ENCODE measurements at places on chromosomes 1 and 21.

- no peak for DNase-seq
Observed at GRCh38 chr1:84571150-84571535, 3.1 kb downstream of the CTBS start.

DNA sequence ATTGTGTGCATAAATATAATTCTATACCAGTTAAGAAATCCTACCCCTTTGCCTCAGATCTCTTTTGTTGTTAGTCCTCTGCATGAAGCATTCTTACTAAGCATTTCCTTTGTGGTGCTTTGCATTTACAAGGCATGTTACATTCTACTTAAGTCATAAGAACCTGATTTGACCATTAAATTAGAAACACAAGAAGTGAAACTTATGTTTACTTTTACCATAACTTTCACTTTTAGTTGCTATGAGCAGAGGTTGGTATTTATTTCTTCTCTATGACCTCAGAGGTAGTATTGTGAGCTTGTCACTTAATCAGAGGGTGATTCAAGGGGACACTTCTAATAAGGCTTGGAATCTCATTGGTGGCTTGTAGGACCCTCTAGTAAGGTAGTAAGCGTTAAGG, 9.0 kb downstream of the FAM20B start:
- DNase-seq, result no peak

- no peak for DNase-seq
Observed at GRCh38 chr21:28396421-28396820, 596.3 kb downstream of the LTN1 start.

DNA sequence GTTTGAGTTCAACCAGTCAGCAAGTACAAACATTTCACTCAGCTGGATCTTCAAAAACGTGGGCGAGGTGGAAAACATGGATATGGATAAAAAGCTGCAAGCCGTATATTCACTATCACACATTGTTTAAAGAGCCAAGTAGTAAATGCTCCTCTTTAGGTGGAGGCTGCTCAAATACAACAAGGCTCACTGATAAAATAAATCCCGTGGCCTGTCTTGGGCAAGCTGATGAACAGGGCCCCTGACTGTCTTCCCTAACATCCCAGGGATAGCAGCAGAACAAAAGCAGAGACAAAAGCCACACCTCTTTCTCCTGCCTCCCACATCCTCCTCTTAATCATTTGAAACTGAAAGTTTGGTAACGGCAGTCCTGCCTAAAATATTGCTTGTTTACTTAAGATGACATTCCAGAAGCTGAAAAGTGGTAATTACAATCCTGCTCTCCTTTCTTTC, 357.7 kb downstream of the TTLL7 start:
- DNase-seq, result no peak

DNA sequence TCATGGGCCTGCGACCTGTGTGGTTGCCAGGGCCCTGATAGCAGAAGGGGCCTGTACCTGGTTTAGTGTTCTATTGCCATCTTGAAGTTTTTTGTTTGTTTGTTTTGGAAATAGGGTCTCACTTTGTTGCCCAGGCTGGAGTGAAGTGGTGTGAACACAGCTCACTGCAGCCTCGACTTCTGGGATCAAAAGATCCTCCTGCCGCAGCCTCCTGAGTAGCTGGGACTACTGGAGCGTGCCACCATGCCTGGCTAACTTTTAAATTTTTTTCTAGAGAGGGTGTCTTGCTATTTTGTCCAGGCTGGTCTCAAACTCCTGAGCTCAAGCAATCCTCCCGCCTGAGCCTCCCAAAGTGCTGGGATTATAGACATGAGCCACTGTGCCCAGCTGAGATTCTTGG, 72.9 kb downstream of the UBE2T start:
- no peak for DNase-seq

DNA sequence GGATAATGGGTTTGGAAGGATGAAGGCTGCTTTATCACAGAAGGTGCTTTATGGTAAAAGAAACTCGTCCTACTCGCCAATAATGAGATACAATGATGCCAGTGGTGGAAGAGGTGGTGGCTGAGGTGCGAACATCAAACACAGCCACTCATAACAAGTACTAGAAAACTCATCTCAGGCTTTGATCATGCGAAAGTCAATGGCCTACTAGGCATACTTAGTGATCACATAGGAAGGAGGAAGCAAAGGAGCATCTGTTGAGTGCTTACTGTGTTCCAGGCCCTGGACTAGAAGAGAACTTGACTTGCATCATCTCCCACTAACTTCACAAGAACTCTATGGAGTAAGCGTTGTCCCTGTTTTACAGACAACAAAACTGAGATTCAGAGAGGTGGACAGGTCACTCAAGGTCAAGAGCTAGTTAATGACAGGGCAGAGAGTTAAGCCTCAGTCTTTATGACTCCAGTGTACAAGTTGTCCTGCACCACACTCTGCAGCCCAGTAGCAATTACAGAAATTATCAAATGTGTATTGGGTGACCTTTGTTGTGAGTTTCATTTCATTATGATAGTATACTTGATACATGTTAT, 33.6 kb downstream of the RUNX1 start:
- no peak for DNase-seq

GRCh38 chr21:16797540-16797939, 715.3 kb upstream of the CXADR start:
- no peak for DNase-seq

DNA sequence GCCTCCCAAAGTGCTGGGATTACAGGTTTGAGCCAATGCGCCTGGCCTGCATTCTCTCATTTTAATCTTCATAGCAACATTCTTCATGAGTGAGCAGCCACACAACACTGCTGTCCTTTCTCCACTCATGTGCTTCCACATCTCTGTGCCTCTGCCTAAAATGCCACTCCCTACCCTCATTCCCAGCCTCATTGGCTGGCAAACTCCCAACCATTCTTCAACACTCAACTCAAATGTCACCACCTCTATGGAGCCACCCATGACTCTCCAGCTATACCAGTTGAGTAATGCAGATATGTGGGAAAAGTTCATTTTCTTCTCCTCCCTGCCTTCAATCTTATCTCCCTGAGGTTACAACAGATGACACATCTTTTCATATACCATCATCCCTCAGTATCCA, 53.9 kb upstream of the ZC3H12A start:
- no peak for DNase-seq

- no peak for DNase-seq
Observed at GRCh38 chr21:14712121-14712715, 166.1 kb upstream of the SAMSN1 start.

DNA sequence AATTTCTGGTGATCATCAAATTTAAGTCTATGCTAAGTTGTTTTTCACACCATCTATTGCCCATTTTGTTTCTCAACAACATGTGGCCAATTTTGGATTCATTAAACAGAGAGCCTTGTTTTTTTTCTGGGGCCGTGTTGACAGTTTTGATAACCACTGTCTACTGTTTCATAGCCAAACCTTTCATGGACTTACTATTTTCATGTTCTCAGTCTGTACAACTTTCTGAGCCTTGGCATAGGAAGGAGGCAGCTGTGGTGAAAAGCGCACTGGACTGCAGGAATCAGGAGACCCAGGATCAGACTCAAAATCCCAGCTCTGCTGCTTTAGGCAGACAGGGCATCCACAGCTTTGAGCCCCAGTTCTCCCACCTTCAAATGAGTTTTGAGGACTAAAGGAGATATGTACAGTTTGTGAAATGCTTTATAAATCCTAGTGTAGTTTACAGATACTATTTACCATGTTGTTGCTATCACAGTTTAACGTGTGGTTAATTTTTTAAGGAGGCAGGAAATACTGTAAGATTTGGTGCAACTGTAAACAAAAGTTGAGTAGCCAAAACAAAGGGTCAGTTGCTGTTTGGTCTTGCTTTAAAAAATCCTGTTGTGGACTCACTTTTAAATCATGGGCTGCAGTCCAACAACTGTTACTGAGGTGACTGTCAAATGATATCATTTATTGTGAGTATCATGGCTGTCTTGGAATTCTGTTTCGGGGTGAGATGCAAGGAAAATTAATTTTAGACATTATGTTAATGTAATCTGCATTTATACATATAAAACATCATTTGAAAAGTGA, 2.9 kb downstream of the MACO1 start:
- no peak for DNase-seq

DNA sequence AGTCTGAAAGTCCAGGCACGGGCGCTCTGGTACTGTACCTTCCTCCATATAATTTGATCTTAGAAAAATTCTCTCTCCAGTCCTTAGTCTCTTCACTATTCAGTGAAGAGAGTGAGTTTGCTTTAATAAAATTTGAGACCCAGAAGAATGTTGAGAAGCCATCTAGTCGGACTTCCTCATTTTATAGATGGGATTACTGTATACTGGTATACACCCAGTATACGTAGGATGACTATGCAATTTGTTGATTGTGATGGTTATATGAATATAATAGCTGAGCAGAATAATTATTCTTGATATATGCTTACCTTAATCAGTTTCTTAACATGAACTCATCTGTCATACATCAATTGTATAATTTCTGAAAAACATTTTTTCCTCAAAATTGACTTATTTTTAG, 328.0 kb upstream of the B3GALT2 start:
- DNase-seq, result no peak

- DNase-seq, result no peak
Observed at GRCh38 chr1:229339520-229339919, 3.3 kb downstream of the CCSAP start.

GRCh38 chr1:70075761-70076160, 129.6 kb downstream of the LRRC40 start:
- DNase-seq, result no peak

DNA sequence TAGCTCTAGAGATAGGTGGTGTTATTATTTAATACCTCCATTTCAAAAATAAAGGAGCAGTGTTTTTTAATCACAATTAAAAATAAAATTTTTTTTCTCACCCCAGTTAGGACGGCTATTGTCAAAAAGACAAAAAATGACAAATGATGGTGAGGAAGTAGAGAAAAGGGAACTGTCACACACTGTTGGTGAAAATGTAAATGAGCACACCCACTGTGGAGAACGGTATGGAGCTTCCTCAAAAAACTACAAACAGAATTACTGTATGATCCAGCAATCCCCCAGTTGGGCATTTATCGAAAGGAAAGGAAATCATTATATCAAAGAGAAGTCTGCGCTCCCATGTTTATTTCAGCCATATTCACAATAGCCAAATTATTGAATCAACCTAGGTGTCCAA, 148.7 kb upstream of the NR5A2 start:
- DNase-seq, result no peak

DNA sequence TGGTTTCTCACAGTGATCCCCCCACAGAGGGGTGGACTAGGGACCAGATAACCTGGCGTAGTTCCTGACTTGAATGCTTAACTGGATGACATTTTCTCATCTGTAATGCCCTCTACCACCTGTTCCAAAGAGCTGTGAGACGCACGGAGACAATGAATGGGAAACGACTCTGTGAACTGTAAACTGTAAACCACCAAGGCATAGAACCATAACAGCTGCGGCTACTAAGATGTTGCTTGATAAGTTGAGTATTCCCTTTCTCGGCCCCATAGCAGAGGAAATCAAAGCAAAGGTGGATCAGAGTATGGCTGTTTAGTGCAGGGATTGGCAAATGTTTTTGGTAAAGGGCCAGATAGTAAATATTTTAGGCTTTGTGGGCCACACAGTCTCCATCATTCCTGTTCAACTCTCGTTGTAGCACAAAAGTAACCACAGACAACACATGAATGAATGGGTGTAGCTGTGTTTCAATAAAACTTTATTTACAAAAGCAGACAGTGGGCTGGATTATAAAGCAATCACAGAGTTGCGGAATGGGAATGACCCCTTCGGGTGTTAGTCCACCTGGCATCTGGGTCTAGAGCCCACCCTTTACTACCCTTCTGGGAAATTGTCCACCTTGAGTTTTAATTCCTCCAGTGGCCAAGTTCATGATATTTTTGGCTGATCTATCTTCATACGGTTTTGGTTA, 315.2 kb downstream of the RPS6KC1 start:
- no peak for DNase-seq

GRCh38 chr1:86861424-86861823, 52.5 kb downstream of the SELENOF start:
- no peak for DNase-seq

DNA sequence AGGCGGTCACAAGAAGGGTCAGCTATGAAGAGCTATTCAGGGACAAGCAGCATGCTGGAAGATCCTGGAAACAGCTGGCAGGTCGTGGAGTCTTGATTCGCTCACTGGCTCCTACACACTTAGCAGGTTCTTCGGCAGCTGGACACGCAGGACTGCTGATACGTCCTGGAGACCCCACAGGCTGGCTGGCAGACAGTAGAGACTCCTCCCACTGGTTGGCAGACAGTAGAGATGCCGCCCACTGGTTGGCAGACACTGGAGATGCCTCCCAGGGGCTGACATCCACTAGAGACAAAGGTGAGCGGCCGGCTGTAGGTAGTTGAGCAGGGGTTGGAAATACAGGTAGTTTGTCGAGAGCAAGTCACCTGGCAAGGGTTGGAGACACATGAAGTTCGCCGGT, 466 bp downstream of the KRTAP11-1 start:
- DNase-seq, result no peak

DNA sequence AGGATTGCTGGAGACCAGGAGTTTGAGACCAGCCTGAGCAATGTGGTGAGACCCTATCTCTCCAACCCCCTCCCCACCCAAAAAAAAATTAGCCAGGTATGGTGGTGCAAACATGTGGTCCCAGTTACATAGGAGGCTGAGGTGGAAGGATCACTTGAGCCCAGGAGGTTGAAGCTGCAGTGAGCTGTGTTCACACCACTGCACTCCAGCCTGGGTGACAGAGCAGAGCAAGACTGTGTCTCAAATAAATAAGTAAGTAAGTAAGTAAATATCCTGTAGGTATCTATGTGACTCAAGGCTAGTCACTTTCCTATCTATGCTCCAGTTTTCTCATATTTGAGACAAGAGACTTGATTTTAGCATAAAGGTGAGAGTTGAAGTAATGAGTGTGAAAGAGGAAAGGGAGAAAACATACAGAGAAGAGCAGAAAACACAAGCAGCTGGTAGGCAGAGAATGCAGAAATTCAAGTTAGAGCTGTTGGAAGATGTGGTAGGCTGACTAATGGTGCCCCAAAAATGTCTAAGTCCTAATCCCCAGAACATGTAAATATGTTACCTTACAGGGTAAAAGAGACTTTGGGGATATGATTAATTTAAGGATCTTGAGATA, 7.5 kb downstream of the PPP1R12B start:
- no peak for DNase-seq

DNA sequence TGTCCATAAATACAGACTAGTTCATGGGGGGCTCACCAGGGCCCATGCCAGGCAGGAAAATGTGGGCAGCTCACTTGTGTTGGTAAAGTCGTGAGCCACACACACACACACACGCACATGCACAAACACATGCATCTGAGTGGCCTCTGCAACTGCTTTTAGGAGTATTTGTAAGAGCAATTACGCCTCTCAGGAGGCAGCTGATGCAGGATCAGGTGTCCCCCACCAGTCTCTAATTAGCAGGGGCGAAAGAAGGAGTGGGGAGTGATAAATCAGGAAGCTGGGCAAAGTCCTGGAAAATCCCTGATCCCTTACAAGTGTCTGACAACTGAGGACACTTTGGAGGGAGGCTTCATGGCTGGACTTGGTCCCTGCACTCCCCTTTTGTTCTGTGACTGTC, 5.7 kb upstream of the IVL start:
- DNase-seq, result no peak

- no peak for DNase-seq
Observed at GRCh38 chr1:54277451-54278341, 77.7 kb downstream of the MRPL37 start.
